GM04504 (cell line): ENCODE measurements at places on chromosomes 4 and X.
A peak's percentile ranks its signal among the peaks of the same experiment; 100 is the strongest.

DNA sequence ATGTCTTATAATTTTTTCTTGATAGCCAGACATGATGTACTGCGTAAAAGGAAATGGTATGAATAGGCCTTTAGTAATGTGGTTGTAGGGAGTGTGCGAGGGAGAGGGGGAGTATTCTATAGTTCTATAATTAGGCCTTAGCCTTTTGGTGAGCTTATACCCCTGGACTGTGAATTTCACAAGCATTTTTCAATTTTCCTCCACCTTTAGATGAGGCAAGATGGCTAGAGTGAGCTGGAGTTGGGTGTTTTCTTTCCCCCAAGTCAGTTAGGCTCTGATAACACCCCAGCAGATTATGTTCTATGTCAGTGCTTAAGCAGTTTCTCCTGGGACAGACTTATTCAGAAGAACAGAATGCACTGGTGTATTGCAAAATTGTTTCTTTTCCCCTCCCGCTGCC, 210.2 kb upstream of the NPY2R start:
- no peak for DNase-seq

DNA sequence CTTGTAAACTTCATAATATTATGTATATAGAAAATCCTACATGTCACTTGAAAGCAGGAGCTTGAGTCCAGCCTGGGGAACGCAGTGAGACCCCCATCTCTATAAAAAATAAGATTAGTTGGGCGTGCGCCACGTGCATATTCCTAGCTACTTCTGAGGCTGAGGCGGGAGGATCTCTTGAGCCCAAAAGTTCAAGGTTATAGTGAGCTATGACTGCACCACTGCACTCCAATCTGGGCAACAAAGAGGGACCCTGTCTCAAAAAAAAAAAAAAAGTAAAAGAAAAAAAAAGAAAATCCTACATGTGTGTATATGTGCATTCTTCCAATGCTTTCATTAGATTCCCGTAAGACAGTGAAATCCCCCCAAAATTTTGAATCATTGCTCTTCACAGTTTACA, 1.7 kb downstream of the SEC31A start:
- no peak for DNase-seq

- no peak for DNase-seq
Observed at GRCh38 chrX:44020693-44021092, 47.5 kb upstream of the NDP start.

DNA sequence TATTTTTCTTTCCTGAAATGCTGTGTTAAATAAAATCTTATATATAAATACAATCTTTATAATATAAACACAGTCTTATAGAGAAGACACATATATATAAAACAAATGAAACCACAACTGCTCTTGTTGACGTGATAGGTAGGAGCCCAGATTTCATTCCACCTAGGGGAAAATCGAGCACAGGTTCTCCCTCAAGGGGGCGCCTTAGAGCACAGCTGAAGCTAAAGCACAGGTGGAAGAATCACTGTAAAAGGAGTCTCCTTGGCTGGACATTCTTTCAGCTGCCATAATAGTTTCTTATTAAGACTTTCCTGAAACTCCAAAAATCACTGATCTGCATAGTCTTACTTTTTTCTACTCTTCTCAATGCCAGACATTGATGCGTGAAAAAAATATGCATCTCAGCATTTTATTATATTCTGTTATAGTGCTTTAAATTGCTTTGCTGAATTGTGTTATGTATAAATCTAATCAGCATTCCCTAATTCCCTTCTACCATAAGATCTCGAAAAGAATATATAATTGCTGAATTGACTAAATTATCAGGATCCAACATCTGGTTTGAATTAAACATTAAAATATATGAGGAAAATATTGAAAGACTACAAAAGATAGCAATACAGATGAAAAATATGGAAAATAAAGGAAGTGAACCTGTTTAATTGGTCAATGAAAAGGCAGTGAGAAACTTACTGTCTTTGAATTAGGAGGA, 25.5 kb upstream of the RXFP1 start:
- DNase-seq, result no peak

- no peak for DNase-seq
Observed at GRCh38 chr4:148055844-148056243, 324.0 kb downstream of the ARHGAP10 start.

GRCh38 chr4:55409468-55410171, 13.9 kb downstream of the TMEM165 start:
- no peak for DNase-seq

DNA sequence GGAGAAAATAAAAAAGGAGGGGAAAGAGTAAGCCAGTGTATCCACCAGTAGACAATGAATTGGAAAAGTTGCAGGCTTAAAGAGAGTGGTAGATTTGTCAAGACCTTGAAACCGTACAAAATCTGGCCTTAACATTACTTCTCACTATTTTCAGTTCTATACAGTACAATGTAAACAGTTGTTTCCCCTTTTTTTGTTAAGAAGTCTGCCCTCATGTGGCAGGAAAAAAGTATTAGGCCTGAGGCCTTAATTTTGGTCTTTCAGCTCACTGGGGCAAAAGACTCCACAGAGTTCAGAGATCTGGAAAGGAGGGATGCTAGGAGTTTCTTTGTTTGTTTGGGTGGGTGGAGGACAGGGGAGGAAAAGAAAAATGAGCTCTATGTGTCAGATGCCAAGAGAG, 92.8 kb upstream of the CCDC160 start:
- no peak for DNase-seq

- DNase-seq, result no peak
Observed at GRCh38 chr4:6415031-6415705, 57.2 kb downstream of the PPP2R2C start.

DNA sequence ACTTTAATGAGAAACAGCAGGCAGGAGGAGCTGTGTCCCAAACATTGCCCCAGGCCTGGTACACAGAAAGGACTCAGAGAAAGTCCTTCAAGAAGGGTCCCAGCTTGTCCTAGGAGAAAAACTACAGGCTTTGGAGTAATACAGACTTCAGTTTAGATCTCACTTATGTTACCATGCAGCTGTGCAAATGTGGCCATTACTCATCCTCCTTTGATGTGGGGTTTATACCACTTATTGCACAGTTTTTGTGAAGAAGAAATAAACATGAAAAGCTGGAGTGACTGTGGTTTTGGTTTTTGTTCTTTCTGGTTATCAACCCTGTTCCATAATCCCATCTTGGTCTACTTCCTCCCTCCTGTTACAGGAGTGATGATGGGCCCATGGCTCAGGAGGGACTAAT, 8.1 kb upstream of the CYTL1 start:
- no peak for DNase-seq

- no peak for DNase-seq
Observed at GRCh38 chr4:118313098-118313497, 39.7 kb downstream of the PRSS12 start.

- DNase-seq, result no peak
Observed at GRCh38 chr4:77169481-77169880, 12.5 kb downstream of the CCNG2 start.

DNA sequence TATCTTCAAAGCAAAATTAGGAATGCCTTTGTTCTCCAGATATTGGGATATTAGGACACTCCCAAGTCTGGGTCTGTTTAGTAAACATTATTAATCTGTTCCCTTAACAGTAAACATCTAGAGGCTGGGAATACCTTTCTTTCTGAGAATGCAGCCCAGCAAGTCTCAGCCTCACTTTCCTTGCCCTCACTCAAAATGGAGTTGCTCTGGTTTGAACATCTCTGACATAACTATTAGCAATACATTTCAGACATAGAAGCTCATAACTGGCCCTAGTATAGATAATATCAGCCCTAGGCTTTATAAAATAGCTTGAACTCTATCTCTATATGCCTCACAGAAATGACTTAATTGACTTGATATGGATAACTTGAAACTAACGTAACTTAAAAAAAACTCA, 299.8 kb downstream of the SPATA18 start:
- no peak for DNase-seq

DNA sequence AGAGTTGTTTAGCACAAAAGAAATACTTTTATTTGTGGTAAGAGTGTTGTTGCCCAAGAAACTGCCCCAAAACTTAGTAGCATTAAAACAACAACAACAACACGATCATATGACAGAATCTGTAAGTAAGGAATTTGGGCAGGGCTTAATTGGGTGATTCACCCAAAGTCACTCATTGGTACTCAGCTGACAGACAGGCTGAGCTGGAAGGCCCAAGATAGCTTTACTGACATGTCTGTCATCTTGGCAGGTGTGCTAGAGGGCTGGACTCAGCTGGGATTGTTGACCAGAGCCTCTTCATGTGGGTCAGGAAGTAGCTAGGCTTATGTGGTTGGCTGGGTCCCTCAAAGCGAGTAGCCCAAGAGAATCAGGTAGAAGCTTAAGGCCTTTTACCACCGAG, 52.3 kb downstream of the KIAA0232 start:
- no peak for DNase-seq

GRCh38 chr4:40800064-40800463, 50.3 kb downstream of the NSUN7 start:
- DNase-seq, result no peak

- no peak for DNase-seq
Observed at GRCh38 chr4:24805566-24805965, 10.2 kb downstream of the SOD3 start.

DNA sequence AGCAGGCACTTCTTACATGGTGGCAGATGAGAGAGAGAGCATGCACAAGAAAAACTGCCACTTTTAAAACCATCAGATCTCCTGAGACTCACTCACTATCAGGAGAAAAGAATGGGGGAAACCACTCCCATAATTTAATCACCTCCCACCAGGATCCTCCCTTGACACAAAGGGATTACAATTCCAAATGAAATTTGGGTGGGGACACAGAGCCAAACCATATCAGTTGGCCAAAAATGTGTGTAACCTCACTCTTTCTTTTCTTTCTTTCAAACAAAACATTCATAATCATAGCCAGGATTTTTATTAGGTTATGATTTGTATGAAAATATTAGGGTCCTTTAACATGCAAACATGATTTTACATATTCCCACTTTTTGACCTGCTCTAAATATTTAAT, 222.1 kb downstream of the PCDH18 start:
- no peak for DNase-seq

GRCh38 chrX:11239230-11239629, 54.0 kb upstream of the AMELX start:
- peak; percentile 33 for DNase-seq

DNA sequence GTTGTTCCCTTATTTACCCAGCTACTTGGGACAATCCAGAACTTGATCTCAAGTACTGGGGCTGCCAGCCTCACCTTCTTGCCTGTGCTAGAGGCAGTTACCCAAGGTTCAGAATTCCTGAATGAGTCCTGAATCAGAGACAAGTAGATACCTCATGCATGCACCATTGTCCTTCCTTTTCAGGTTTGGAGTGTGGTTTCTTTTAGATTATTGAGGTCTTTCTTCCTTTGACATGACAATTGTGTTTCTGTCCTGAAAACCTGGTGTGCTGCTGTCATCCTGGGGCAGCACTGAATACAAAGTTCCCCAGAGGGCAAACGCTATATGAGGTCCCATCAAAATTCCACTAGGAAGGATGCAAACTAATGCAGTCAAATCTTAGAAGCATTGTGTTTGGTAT, 3.5 kb downstream of the CXCL2 start:
- no peak for DNase-seq

DNA sequence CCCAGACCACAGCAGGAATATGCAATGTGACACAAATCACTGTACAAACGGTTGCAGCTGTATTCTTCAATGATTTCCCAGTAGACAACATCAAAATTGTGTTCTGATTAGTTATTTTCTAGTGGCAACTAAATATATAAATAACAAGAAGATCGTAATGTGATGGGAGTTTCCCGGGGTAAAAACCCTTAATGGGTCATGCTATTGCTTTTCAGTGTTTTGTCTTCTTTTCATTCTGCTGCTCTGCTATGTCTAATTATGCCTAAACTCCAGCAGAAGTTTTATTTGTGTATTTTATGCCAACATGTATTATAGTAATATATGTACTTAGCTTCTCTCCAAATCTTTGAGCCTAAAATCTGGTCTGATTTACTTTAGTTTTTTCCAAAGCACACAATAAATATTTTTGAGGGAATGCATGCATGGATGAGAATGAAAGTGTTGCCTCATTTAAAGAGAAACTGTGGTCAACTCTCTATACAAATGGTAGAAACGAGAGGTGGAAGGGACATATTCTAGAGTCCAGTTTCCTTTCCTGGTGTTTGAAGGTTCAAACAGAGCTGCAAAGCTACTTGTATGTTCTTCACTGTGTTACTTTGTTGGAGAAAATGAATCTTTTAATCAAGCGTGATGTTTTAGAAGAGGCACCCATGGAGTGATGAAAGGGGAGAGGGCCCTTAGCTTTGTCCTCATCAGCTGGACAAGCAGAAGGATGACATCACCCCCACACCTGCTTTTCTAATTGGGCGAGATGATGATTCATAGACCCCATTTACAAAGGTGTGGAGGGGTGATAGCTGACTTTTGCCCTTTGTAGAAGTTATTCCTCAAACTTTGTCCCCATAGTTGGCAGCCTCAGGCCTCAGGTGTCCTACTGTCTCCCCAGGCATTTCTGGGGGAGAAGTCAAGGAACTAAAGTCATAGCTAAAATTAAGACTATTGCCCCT, 129.7 kb downstream of the FRAS1 start:
- no peak for DNase-seq

DNA sequence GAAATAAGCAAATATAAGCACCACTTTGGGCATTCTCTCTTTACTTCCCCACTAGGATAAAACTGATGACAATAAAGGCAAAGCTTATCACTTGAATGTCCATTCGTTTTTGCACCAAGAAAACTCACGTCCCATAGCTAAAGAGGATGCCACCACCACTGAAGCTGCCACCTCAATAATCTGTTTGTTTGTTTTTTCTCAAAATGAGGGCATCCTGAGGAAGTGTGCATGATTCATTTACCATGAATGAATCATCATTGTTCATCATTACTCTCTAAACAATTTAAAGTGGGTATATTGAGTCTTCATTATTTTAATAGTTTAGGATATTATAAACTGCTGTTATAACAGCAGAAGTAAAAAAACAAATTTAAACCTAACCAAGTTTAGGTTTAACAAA, 168.2 kb downstream of the DCTD start:
- DNase-seq, result no peak

DNA sequence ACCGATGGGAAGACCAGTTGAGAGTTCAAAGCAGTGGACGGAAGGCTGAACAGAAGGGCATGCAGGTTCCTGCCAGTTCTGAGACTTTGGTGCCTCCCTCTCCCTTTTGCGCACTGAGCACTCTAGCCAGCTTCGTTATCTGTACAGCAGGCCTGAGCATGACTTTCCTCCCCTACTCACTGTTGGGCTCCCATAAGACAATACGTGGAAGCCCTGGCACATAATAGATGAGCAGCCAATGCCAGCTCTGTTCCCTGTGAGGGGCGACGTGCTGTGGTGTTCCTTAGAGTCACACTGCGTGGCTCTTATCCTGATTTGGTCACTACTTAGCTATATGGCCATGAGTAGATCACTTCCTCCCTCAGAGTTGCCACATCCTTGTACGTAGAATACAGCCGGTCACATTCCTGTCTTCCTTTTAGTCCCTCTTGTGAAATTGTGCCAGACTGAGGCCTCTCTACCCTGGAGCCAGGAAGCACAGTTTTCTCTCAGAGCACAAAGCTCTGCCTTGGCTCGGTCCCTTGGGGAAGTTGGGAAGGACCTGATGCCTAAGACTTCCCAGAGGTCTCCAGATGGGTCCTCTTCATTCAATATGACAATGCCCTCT, 160.4 kb upstream of the MAMLD1 start:
- peak; percentile 28 for DNase-seq

- no peak for DNase-seq
Observed at GRCh38 chr4:151263455-151263854, 13.5 kb upstream of the PRSS48 start.
